ENCODE measurements at places on chromosomes 3 and 15.
A peak's percentile ranks its signal among the peaks of the same experiment; 100 is the strongest.

DNA sequence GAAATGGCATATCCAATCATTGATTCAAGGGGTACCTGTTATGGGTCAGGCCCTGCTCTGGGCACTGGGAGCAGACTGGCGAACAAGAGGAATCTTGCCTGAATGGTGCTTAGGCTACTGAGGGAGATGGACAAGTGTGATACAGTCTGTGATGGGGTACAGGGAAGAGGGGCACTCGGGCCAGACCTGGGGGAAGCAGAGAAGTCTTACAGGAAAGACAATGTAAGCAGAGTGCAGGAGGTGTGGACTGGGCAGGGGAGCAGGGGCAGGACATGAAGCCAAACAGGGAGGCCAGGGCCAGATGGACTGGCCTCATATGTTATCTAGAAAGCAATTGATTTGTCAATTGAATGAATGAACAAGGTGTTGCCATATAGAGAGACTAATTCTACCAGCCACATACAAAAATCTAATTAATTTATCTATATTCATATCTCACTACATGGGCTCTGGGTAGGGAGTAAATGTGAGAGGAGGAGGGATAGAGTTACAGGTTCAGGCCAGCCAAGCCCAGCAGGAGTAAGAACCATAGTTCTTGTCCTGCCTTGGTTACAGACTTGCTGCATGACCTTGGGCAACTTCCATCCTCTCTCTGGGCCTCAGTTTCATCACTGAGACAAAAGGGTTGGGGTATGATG lies 3.6 kb upstream of the IGDCC4 start:
- DNase-seq = no peak

GRCh38 chr15:35330048-35330695 lies 215.8 kb downstream of the DPH6 start:
- DNase-seq = no peak

DNA sequence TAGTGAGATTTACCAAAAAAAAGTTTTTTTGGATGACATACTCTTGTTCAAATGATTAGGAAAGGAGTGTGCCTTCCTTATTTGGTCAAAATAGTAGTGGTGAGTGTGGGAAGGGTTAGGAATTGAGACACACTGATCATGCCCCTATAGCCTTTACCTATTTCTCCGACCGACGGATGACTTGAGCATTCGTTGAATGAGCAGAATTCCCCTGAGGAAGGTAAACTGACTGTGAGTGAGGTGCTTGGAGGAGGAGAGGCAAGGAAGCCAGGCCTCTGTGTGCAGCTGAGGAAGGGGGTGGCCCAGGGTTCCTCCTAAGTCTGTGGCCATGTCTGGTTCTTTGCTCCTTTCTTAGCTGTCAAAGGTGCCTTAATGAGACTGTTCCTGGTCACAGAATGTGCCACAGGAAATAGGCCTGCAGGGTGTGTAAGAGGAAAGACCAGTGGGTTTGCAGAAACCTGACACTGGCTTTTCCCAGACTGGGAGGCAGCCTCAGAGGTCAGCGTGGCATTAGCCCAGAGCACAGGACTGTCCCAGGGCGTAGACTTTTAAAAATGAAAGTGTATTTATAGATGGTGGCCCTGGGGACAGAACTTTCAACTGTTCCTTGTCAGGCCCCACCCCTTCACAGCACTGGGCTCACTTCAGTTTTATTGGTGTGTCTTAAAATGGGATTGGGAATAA lies 307.7 kb upstream of the C2CD4B start:
- no peak for DNase-seq

DNA sequence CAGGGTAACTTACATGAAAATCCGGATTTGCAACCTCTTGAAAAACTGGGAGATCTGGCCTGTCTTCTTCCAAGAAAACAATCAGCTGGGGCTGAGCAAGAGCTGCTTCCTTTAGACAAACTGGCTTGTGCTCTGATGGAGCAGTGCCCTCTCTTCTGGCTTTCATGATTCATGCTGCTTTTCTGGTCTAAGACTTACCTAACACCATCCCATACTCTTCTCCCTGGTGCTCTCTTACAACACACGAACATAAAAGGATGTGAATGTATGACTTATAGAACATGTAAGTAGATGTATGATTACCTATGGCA lies 9.9 kb downstream of the TJP1 start:
- no peak for DNase-seq

DNA sequence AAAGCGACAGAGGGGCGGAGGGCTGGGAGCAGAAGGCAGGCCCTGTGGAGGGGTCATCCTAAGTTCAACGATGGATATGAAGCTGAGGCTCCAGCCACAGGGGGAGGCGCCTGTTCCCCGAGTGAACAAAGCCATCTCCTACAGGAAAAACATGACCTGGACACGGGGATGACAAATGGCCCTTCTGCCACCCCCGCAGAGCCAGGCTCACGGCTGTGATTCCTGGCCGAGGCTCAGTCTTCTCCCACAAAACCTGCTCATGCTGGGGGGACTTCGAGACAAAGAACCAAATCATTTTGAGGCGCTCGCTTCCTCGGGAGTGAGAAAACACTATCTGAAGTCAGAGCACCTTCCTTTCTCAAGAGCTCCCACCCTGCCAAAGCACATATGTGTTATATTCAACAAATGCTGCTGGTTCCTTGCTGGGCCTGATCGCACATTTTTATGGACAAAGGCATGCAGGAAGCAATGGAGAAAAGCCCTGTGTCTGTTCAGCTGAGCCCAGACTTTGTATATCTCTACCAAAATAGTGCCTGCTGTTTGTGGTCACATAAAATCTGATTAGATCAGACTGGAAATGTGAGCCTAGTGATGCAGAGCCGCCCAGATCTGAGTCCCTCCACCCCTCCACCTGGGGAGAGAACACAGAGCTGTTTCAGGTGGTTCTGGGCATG lies 5.6 kb downstream of the RBP1 start:
- DNase-seq = no peak

GRCh38 chr3:122092460-122093165 lies 37.5 kb downstream of the CD86 start:
- peak; percentile 37 for DNase-seq
